Activated CD8-positive, alpha-beta T cell treated with anti-CD3 and anti-CD28 coated beads for 36 hours (primary cell): ENCODE measurements at places on chromosomes 6 and 20.

DNA sequence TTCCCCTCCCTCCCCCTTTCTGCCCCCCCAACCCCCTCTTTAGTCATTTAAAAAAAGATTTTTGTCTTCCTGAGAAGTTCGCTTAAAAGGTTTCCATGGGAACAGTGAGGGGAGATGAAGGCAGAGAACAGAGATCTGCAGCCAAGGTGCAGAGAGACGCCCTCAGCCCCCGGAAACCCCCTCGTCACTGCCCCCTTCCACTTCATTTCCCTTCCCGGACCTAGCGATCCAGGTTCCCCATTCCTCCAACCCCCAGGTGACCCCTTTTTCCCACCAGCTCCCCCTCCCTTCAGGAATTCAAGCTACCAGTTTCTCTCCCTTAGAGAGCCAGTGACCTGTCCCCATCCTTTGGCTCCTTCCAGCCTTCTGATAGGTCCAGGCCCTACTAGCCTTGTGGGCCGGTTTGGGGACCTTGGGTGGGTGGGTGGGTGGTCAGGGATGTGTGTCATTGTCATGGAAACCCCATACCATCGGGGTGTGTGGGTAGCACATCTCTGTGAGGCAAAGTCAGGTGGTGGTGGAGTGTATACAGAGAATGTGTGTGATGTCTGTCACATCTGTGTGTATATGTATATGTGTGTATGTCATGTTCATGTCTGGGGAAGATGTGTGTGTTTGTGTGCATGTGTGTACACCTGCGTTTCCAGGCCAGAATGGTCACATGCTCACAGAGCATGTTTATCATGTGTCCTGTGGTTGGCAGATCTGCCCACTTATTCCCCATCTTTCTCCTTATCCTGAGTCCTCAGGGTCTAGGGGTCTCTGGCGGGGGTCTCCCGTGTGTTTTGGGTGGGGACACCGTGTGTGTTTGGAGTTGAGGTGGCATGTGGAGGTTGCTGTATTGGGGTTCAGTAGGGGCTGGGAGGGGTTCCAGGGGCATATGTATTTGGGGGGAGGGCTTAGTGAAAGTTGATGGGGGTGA lies 7.0 kb downstream of the SYNGAP1 start:
- peak; percentile 55 for DNase-seq
- peak overlapping the region; percentile 84 for H3K4me3 ChIP-seq
- peaks cover 61% of the 10 kb centered on the region for H3K4me1 ChIP-seq
- peak overlapping the region; percentile 90 for H3K27ac ChIP-seq
- H3K27me3 ChIP-seq: no peaks in the 10 kb centered on the region

DNA sequence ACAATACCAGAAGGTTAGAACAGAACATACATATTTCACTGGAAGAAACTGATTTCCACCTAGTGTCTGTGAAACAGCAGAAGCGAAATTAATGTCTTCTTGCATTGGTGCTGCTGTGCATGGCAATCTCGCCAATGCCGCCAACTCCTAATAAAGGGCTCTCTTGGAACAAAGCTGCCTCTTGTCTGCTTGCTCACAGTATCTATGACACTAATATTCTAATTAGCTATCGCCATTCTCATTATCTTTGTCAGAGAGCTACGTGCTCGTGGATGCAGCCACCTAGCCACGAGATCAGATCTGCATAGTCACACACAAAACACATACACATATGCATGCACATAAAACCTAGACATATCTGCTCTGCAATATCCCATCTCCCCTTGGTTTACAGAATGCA lies 145.9 kb upstream of the OLIG3 start:
- H3K27ac ChIP-seq: no peak overlapping the region
- peaks cover 5% of the 10 kb centered on the region for H3K27me3 ChIP-seq
- no peak for DNase-seq
- H3K36me3 ChIP-seq: no peaks in the 10 kb centered on the region
- peaks cover 15% of the 10 kb centered on the region for H3K4me1 ChIP-seq

DNA sequence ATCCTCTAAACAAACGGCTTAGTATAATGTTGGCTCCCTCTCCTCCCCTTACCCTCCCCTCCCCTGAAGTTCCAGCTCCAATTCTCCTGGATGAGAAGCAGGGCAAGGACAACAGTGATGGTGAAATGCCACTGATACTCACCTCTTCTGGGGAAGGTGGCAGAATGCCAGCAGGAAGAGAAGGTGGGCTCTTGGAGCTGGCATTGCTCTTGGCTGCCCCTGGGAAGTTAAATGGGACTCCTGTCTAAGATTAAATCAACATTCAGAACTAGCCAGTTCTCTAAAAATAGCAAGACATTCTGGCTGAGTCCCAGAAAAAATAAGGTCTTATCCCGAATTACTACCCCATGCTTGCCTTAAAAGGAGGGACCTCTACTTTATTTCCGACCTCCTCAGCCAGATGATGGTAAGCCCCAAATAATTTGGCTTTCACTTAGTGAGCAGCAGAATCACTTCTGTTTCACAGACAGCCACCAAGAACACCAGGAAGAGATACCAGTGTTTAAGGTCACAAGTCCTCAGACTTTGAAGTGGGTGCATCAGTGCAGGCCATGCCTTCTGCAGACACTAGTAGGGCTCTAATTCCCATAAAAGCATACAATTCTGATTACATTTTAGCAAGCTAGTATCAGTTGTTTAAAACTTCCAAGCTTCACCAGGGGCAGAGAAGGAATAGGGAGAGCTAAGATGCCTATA lies 46.0 kb upstream of the IL17A start:
- no peaks in the 10 kb centered on the region for H3K4me1 ChIP-seq
- H3K4me3 ChIP-seq: no peak overlapping the region
- H3K36me3 ChIP-seq: no peaks in the 10 kb centered on the region
- no peak overlapping the region for H3K27ac ChIP-seq
- peaks cover 27% of the 10 kb centered on the region for H3K27me3 ChIP-seq

- peaks cover 1% of the 10 kb centered on the region for H3K27me3 ChIP-seq
- H3K27ac ChIP-seq: peak overlapping the region; percentile 90
- H3K4me1 ChIP-seq: peaks cover 56% of the 10 kb centered on the region
- H3K36me3 ChIP-seq: peaks cover 4% of the 10 kb centered on the region
Measured at GRCh38 chr6:53544217-53544469, 758 bp downstream of the GCLC start.

DNA sequence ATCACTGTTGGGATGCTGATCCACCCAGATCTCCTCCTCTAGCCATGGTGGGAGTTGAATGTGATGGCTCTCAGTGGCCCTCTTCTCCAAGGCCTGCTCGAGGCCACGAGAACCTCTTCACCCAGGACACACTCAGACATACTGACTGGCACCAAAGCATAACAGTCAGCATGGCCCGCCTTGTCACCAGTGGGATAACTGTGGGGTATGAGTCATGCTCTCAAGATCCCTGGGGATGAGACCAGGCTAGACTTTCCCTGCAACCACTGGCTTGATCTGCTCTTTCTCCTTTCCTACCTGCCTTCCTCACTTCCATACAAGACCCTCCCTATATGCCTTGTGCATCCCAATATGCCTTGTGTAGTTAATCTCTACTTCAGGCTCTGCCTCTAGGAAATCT lies 66.8 kb downstream of the RIN2 start:
- no peak overlapping the region for H3K4me3 ChIP-seq
- DNase-seq: no peak
- H3K4me1 ChIP-seq: peaks cover 15% of the 10 kb centered on the region
- H3K36me3 ChIP-seq: no peaks in the 10 kb centered on the region
- peaks cover 3% of the 10 kb centered on the region for H3K27me3 ChIP-seq
- H3K27ac ChIP-seq: no peak overlapping the region

- no peaks in the 10 kb centered on the region for H3K27me3 ChIP-seq
- no peak overlapping the region for H3K4me3 ChIP-seq
- DNase-seq: no peak
- H3K27ac ChIP-seq: no peak overlapping the region
Measured at GRCh38 chr6:84512391-84512790, 252.0 kb downstream of the TBX18 start.

DNA sequence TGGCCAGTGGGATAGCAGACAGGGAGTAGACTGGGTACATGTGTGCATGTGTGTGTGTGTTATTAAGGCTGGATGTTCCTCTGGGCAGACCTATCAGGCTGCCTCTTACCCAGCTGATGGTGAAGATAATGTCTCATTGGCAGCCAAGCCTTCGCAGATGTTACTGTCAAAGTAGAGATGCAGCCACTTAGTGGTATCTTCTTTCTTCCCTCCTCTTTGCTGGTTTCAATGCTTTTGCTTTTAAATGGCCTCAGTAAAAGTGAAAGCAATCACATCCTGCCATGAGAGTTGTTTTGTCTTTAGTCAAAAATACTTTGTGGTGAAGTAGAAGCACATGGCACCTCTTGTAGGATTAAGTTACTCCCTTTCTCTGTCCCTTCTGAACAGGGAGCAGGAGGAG lies 57.5 kb downstream of the SNRNP48 start:
- DNase-seq: peak; percentile 2
- no peak overlapping the region for H3K27ac ChIP-seq
- H3K4me3 ChIP-seq: no peak overlapping the region
- H3K27me3 ChIP-seq: no peaks in the 10 kb centered on the region
- H3K36me3 ChIP-seq: no peaks in the 10 kb centered on the region
- peaks cover 10% of the 10 kb centered on the region for H3K4me1 ChIP-seq

DNA sequence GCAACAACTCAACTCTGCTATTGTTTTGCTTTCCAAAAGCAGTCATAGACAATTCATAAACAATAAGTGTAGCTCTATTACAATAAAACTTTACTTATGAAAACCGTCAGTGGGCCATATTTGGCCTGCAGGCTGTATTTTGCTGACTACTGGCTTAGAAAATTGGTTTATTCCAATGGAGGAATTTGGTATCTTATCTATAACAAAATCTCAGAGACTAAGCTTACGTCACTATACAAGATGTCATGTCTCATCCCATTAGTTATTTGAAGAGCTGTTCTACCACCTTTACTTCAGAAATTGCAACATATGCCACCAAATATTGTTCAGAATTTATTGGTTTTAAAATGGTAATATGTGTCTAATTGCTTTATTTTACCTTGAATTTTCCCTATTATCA lies 436.9 kb downstream of the HTR1B start:
- H3K27me3 ChIP-seq: no peaks in the 10 kb centered on the region
- no peak overlapping the region for H3K4me3 ChIP-seq
- H3K27ac ChIP-seq: no peak overlapping the region
- DNase-seq: no peak
- H3K4me1 ChIP-seq: no peaks in the 10 kb centered on the region
